ENCODE measurements at places on chromosomes 12 and 14. TPM values are rescaled to one million over a fixed set of nuclear protein-coding genes. Genes with fewer than 3 reads are reported as not detected.

- no peak overlapping the region for H3K27ac ChIP-seq
- H3K27me3 ChIP-seq, result no peaks in the 10 kb centered on the region
- no peaks in the 10 kb centered on the region for H3K4me1 ChIP-seq
- H3K4me3 ChIP-seq, result no peak overlapping the region
These were observed 1231.2 kb upstream of the FLRT2 start for GRCh38 chr14:84298663-84299195.

DNA sequence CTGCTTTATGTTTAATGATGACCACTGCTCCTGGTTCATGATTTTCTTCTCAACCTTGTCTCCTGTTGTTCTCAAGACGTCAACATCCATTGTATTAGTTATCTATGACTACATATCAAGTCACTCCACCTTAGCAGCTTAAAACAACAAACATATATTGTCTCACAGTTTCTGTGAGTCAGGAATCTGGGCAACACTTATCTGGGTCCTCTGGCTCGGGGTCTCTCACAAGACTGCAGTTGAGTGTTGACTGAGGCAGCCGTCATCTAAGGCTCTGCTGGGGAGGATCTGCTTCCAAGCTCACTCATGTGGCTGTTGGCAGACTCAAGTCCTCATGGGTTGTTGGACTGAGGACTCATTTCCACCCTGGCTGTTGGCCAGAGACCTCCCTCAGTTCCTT lies 27.3 kb upstream of the FRS2 start:
- no peak overlapping the region for H3K4me3 ChIP-seq
- no peaks in the 10 kb centered on the region for H3K27me3 ChIP-seq
- DNase-seq, result no peak
- H3K27ac ChIP-seq, result no peak overlapping the region
- H3K36me3 ChIP-seq, result no peaks in the 10 kb centered on the region

GRCh38 chr12:98578392-98578791 lies 15.1 kb upstream of the SLC25A3 start:
- no peaks in the 10 kb centered on the region for H3K4me1 ChIP-seq
- H3K27me3 ChIP-seq, result no peaks in the 10 kb centered on the region
- H3K4me3 ChIP-seq, result no peak overlapping the region

GRCh38 chr12:77774761-77775160 lies 55.9 kb upstream of the NAV3 start:
- no peak overlapping the region for H3K4me3 ChIP-seq
- H3K4me1 ChIP-seq, result no peaks in the 10 kb centered on the region
- DNase-seq, result no peak
- no peak overlapping the region for H3K27ac ChIP-seq
- no peaks in the 10 kb centered on the region for H3K36me3 ChIP-seq

DNA sequence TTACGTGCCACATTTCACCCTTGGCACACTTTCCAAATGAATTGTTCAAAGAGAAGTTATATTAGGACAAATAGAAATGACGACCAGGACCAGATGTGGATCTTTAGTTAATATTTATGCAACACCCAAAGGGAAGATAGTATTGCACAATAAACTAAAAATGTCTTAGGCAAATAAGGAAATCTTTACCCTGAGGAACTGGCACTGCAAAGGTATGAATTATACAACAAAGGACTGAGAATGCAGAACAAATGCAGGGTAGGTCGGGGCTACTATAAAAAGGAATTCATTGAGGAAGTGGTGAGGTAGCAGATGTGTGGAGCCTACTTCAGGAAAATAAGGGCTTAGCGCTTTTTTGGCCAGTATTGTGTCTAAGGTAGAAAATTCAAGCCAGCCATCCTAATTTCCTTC lies 3.9 kb upstream of the TMTC2 start:
- no peak overlapping the region for H3K4me3 ChIP-seq
- no peak overlapping the region for H3K27ac ChIP-seq
- no peak for DNase-seq
- H3K36me3 ChIP-seq, result no peaks in the 10 kb centered on the region

DNA sequence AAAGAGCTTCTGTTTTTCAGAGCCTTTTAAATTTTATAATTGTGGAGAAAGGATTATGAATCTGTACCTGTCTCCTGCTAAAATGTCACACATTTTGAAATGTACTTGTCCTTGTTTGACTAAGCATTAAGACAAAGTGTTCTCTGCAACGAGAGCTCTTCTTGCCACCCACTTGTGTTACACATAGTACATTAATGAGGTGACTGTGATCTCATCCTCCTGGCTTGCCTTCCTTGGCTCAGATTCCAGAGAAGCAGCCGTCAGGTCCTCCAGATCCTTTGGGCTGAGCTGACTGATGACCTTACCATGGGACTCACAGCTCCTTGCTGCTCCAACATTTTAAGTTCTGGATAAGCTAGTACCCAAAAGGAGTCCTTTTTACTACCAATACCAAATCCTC lies 81.4 kb downstream of the BBS10 start:
- no peak overlapping the region for H3K4me3 ChIP-seq
- no peak for DNase-seq
- H3K27ac ChIP-seq, result no peak overlapping the region
- H3K36me3 ChIP-seq, result no peaks in the 10 kb centered on the region

GRCh38 chr12:80168936-80169335 lies 69.6 kb downstream of the OTOGL start:
- DNase-seq, result no peak
- no peaks in the 10 kb centered on the region for H3K27me3 ChIP-seq
- H3K27ac ChIP-seq, result no peak overlapping the region
- no peaks in the 10 kb centered on the region for H3K36me3 ChIP-seq

DNA sequence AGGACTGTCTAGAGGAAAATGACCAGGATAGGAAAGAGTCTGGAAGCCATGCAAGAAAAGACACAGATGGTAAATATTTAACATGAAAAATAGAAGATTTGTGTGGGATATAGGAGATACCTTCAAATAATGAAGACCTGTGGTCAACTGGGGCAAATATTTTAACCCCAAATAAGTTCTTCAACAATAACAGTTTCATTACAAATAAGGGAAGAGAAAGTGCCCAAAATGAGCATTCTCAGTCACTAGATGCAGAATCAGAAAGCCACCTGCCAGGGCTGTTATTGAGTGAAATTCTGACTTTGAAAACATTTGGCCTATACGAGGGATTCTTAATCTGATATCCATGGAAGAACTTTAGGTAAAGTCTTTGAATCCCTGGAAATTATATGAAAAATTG lies 231.2 kb upstream of the PLEKHG7 start:
- H3K27ac ChIP-seq, result no peak overlapping the region
- no peaks in the 10 kb centered on the region for H3K36me3 ChIP-seq
- H3K4me1 ChIP-seq, result no peaks in the 10 kb centered on the region

DNA sequence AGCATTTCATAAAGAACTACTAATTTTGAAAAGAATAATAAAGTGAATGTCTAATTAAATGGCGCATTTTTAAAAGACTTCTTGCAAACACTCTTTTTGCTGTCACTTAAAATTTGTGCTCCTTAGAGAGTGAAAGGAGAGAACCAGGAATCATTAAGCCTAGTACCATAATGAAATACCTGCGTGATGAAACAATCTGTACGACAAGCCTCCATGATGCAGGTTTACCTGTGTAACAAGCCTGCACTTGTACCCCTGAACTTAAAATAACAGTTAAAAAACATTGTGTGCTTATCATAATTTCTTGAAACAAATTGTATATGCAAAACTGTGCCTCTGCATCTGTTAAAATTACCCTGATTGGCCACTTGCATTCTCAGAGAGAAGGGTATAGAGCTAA lies 108.1 kb downstream of the MGAT4C start:
- no peak overlapping the region for H3K4me3 ChIP-seq
- H3K4me1 ChIP-seq, result no peaks in the 10 kb centered on the region
- no peak overlapping the region for H3K27ac ChIP-seq
- no peaks in the 10 kb centered on the region for H3K27me3 ChIP-seq
- DNase-seq, result no peak

DNA sequence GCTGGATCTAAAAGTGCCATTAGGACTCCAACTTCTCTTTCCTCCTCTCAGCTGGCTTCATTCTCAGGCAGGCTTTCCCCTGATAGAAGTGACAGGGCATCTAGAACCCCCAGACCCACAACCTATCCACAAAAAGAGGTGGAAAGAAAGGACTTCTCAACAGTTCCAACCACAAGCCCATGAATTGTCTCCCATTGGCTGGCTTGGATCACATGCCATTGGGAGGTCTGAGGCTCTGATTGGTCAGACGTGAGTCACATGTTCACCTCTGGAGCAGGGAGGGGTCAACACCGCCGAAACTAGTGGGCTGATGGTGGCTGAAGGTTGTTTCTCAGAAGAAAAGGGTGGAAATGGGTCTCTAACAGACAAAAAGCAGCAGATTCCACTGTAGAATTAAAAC lies 47.2 kb downstream of the DRAM1 start:
- DNase-seq, result no peak
- H3K4me3 ChIP-seq, result no peak overlapping the region
- no peaks in the 10 kb centered on the region for H3K4me1 ChIP-seq
- no peak overlapping the region for H3K27ac ChIP-seq

- no peak overlapping the region for H3K4me3 ChIP-seq
- no peaks in the 10 kb centered on the region for H3K36me3 ChIP-seq
- H3K27ac ChIP-seq, result no peak overlapping the region
- no peak for DNase-seq
These were observed 26.4 kb upstream of the HIGD1C start for GRCh38 chr12:50925920-50926319.

- H3K36me3 ChIP-seq, result no peaks in the 10 kb centered on the region
- DNase-seq, result no peak
- no peaks in the 10 kb centered on the region for H3K27me3 ChIP-seq
- H3K4me1 ChIP-seq, result no peaks in the 10 kb centered on the region
These were observed 289.4 kb downstream of the CCDC91 start for GRCh38 chr12:28479683-28480082.

GRCh38 chr14:23925523-23926075 lies 28.0 kb upstream of the DHRS4 start:
- H3K4me3 ChIP-seq, result no peak overlapping the region
- no peaks in the 10 kb centered on the region for H3K36me3 ChIP-seq
- H3K27me3 ChIP-seq, result no peaks in the 10 kb centered on the region
- H3K4me1 ChIP-seq, result no peaks in the 10 kb centered on the region
- H3K27ac ChIP-seq, result no peak overlapping the region
- no peak for DNase-seq

DNA sequence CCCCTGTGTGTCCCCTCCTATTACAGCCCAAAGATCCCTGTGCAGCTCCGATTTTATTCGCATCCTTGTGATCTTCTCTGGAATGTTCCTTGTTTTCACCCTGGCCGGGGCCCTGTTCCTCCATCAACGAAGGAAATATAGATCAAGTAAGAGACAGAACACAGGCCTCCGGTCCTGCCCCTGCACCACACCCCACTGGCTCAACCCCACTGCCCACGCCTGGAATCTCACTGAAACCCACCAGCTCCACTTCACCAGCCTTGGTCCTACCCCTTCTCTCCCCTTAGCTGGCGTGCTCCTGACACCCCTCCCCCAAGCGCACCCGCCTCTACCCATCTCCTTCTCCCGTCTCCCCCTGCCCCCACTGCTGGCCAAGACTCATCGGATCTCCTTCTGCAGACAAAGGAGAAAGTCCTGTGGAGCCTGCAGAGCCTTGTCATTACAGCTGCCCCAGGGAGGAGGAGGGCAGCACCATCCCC lies 934 bp upstream of the TAPBPL start:
- H3K4me3 ChIP-seq, result peak overlapping the region; percentile 83
- H3K4me1 ChIP-seq, result peaks cover 51% of the 10 kb centered on the region
- peak overlapping the region; percentile 96 for H3K27ac ChIP-seq
- no peak for DNase-seq
- H3K27me3 ChIP-seq, result no peaks in the 10 kb centered on the region

GRCh38 chr14:35331605-35332516 lies 39.7 kb downstream of the PSMA6 start:
- H3K4me1 ChIP-seq, result peaks cover 21% of the 10 kb centered on the region
- no peak overlapping the region for H3K4me3 ChIP-seq
- no peaks in the 10 kb centered on the region for H3K36me3 ChIP-seq
- H3K27ac ChIP-seq, result peak overlapping the region; percentile 53
- DNase-seq, result no peak

DNA sequence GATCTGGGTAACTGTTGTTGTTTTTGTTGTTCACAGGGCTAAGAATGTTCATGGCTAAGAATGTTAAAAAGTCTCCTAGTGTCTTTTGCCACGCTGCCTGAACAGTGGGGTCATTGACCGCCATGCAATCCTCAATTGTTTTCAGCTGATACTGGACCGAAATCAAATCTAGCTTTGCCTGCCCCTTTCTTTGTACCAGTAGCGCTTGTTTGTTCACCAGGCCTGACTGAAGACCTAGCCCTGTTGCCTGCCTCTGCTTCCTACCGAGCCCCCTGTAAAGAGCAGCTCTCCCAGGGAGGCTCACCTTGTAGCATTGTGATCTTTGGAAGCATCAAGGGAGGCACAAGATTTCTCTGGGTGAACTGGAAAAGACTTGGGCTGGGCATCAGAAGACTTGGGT lies 6.7 kb downstream of the PSEN1 start:
- H3K27ac ChIP-seq, result no peak overlapping the region
- no peaks in the 10 kb centered on the region for H3K4me1 ChIP-seq
- H3K4me3 ChIP-seq, result no peak overlapping the region
- H3K36me3 ChIP-seq, result no peaks in the 10 kb centered on the region
- DNase-seq, result no peak

DNA sequence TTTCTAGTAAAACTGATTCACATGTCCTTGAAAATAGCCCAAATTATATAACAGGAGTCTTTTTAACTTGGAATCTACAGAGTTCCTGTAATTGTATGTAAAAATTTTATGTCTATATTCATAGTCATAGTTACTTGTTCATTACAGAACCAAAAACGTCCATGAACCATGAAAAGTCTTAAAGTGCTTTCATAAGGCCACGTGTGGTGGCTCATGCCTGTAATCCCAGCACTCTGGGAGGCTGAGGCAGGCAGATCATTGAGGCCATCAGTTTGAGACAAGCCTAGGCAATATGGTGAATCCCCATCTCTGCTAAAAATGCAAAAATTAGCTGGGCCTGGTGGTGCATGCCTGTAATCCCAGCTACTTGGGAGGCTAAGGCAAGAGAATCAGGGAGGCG lies 48.4 kb downstream of the GALNT4 start:
- no peaks in the 10 kb centered on the region for H3K4me1 ChIP-seq
- H3K4me3 ChIP-seq, result no peak overlapping the region
- H3K36me3 ChIP-seq, result no peaks in the 10 kb centered on the region
- DNase-seq, result no peak
- H3K27me3 ChIP-seq, result no peaks in the 10 kb centered on the region
- no peak overlapping the region for H3K27ac ChIP-seq

DNA sequence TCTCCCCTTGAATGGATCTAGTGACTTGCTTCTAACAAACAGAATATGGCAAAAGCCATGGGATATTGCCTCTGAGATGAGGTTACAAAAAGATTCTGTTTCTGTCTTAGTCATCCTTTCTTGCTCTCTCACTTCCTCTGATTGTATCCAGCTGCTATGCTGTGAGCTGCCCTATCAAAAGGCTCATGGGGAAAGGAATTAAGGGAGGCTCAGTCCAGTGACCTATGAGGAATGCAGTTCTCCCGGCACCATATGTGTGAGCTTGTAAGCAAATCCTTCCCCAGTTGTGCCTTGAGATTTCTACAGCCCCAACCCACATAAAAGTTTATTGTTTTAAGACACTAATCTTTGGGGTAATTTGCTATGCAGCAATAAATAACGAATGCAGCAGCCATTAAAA lies 183.1 kb downstream of the KLHL28 start:
- no peak for DNase-seq
- no peaks in the 10 kb centered on the region for H3K27me3 ChIP-seq
- no peaks in the 10 kb centered on the region for H3K4me1 ChIP-seq
- no peaks in the 10 kb centered on the region for H3K36me3 ChIP-seq
- H3K27ac ChIP-seq, result no peak overlapping the region

The FAM181A gene
- not detected for total RNA-seq

The PLEKHH1 gene
- 0.32 TPM for total RNA-seq

The CD163L1 gene
- total RNA-seq, result 1.5 TPM

The LIN7A gene
- 0.79 TPM for total RNA-seq

The TMEM63C gene
- total RNA-seq, result 0.77 TPM

The NUBPL gene
- 7.6 TPM for total RNA-seq

The ESRRB gene
- total RNA-seq, result 0.38 TPM

Data from naive thymus-derived CD4-positive, alpha-beta T cell (primary cell).